ENCODE measurements at places on chromosomes 7 and 10. TPM values are rescaled to one million over a fixed set of nuclear protein-coding genes. Genes with fewer than 3 reads are reported as not detected.

The LARP4B gene
- total RNA-seq, result 94.6 TPM

The HOXA11 gene
- total RNA-seq, result 4.5 TPM

The GRID1 gene
- 1.6 TPM for total RNA-seq

The CCNJ gene
- total RNA-seq, result 6.0 TPM

The C10orf143 gene
- not detected for total RNA-seq

The ZP3 gene
- not detected for total RNA-seq

The FHIP2A gene
- total RNA-seq, result 21.1 TPM

The PRSS37 gene
- not detected for total RNA-seq

The ASAH2 gene
- 0.32 TPM for total RNA-seq

The AHCYL2 gene
- 93.7 TPM for total RNA-seq

DNA sequence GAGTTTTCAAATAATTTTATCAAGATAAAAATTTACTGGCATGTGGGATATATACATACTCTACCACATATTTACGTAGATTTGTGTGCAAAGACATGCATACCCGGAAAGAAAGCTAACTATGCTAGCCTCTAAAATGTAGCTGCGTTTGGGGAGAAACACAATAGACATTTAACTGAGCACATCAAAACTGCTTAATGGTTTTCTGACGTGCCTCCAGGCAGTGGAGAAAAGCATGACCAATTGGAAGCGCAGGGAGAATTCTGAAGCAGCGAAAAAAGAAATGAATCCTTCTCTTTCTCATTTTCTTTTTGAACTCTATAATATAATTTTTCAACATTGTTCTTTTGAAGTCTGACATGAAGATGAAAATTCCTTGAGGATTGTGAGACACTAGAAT is 60.3 kb upstream of the LYZL1 start:
- no peak for DNase-seq
- no peak overlapping the region for H3K27ac ChIP-seq
- no peaks in the 10 kb centered on the region for H3K27me3 ChIP-seq
- H3K4me3 ChIP-seq, result no peak overlapping the region
- H3K4me1 ChIP-seq, result no peaks in the 10 kb centered on the region

DNA sequence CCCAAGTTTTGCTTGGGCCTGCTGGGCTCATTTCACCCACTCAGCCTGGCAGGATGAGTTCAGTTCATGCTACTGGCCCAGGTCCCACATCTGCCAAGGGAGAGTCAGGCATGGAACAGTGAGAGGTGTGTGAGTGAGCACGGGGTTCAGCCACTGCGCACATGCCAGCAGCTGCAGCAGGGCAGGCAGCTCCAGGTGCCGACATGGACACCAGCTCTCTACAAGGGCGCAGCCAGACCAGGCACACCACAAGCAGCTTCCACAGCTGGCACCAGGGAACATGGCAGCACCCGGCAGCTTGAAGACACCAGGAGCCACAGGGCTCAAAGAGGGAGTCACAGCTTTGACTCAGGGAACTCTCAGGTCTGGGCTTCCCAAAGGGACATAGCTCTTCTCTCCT is 938.0 kb downstream of the SORCS3 start:
- H3K4me3 ChIP-seq, result no peak overlapping the region
- H3K27ac ChIP-seq, result no peak overlapping the region
- H3K27me3 ChIP-seq, result no peaks in the 10 kb centered on the region
- no peaks in the 10 kb centered on the region for H3K36me3 ChIP-seq
- no peak for DNase-seq

- DNase-seq, result no peak
- no peaks in the 10 kb centered on the region for H3K27me3 ChIP-seq
Measured at GRCh38 chr7:91504919-91505318, 240.7 kb downstream of the FZD1 start.

- H3K4me1 ChIP-seq, result no peaks in the 10 kb centered on the region
- H3K27ac ChIP-seq, result no peak overlapping the region
- no peaks in the 10 kb centered on the region for H3K36me3 ChIP-seq
- no peaks in the 10 kb centered on the region for H3K27me3 ChIP-seq
Measured at GRCh38 chr10:47288236-47288635, 11.8 kb upstream of the GDF10 start.

- no peaks in the 10 kb centered on the region for H3K4me1 ChIP-seq
- no peaks in the 10 kb centered on the region for H3K27me3 ChIP-seq
- DNase-seq, result no peak
- H3K36me3 ChIP-seq, result no peaks in the 10 kb centered on the region
- H3K27ac ChIP-seq, result no peak overlapping the region
Measured at GRCh38 chr7:53387515-53387914, 352.1 kb downstream of the POM121L12 start.

GRCh38 chr10:23001901-23002516 is 74.2 kb downstream of the ARMC3 start:
- H3K4me3 ChIP-seq, result no peak overlapping the region
- no peaks in the 10 kb centered on the region for H3K27me3 ChIP-seq
- no peaks in the 10 kb centered on the region for H3K4me1 ChIP-seq
- no peak overlapping the region for H3K27ac ChIP-seq

DNA sequence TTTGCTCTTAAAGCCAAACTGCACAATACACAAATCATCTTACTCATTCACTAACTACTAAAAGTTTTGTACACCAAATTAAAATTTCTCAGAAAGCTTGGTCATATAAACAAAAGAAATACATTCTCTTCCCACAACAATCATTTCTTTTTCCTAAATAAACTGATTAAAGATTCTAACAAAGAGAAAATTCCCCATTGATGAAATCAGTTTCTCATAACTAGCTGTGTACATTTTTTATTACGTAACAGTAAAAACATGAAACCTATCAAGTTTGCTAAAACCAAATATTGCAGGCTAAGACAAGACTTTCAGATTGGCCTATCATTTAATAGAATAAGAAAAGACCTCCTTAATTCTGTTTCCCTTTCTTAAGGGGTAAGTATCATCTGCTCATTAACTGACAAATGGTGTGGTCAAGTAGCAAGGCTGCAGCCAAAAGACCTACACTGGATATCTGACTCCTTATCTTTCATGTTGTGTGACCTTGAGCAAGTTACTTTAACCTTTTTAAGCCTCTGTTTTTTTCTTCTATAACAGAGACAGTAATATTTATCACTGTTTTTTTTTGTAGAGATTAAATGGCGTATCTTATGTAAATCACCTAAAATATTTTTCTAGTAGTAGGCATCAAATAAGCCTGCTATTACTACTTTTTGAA is 22.4 kb downstream of the NAMPT start:
- no peak for DNase-seq
- H3K4me3 ChIP-seq, result no peak overlapping the region
- H3K27ac ChIP-seq, result no peak overlapping the region
- H3K27me3 ChIP-seq, result no peaks in the 10 kb centered on the region
- no peaks in the 10 kb centered on the region for H3K4me1 ChIP-seq
- no peaks in the 10 kb centered on the region for H3K36me3 ChIP-seq

- H3K27me3 ChIP-seq, result no peaks in the 10 kb centered on the region
- DNase-seq, result no peak
- no peaks in the 10 kb centered on the region for H3K4me1 ChIP-seq
- H3K36me3 ChIP-seq, result no peaks in the 10 kb centered on the region
- no peak overlapping the region for H3K4me3 ChIP-seq
Measured at GRCh38 chr7:127738859-127739258, 86.9 kb downstream of the SND1 start.

DNA sequence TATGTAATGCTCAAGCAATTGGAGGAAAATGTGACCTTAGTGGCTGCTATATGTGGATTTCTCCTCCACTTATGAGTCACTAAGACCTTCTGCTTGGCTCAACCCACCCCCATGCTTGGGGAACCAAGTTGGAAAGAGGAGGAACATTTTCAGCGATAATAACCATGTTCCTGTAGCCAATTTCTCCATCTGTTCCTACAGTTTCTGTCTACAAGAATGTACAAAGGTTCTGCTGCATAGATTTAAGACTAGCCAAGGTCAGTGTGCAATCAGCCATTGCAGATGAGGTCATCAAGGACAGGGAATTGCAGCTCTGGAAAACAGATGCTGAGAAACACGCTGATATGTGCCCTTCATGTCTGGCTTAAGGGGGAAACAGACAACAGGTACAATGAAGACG is 5.6 kb upstream of the NRCAM start:
- H3K27me3 ChIP-seq, result peaks cover 31% of the 10 kb centered on the region
- H3K4me3 ChIP-seq, result no peak overlapping the region

DNA sequence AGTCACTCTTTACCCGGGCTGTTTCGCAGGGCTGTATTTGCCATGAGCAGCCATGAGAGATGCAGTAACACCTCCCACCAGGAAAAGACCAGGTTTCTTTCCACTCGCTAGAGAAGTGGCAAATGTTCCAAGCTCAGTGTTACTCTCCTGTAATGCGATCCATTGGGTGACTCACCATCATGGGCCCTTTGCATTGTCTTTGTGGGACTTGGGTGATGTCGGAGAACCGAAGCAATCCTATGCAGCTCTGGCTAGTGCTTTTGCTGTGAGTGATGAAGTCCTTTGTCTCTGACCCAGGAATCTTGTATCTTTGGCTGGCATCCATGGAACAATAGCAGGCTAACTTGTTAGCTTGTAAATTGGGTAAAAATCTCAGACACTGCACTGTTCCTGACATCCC is 40.0 kb downstream of the GHRHR start:
- peaks cover 7% of the 10 kb centered on the region for H3K27me3 ChIP-seq
- H3K27ac ChIP-seq, result no peak overlapping the region
- H3K4me3 ChIP-seq, result no peak overlapping the region
- H3K4me1 ChIP-seq, result no peaks in the 10 kb centered on the region
- no peaks in the 10 kb centered on the region for H3K36me3 ChIP-seq
- no peak for DNase-seq

- no peak overlapping the region for H3K4me3 ChIP-seq
- no peaks in the 10 kb centered on the region for H3K36me3 ChIP-seq
- no peak for DNase-seq
- no peaks in the 10 kb centered on the region for H3K4me1 ChIP-seq
- H3K27me3 ChIP-seq, result no peaks in the 10 kb centered on the region
Measured at GRCh38 chr7:12458520-12459131, 55.0 kb upstream of the VWDE start.

DNA sequence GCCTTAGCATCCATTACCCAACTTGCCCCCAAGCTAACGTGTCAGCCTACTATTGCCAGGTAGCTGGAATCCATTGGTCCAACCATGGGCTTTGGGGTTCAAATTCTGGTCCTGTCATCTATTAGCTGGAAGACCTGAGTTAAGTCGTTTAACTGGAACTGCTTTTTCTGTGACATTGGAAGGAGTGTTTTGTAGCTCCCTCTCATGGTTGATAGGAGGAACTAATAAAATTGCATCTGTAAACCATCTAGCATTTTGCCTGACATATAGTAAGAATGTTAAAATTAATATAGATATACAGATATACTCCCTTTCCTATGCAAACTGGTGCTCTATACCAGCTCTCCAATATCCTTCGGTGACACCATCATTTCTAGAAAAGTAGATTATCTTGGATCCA is 23.8 kb upstream of the SLF2 start:
- H3K36me3 ChIP-seq, result no peaks in the 10 kb centered on the region
- H3K4me1 ChIP-seq, result no peaks in the 10 kb centered on the region
- H3K27ac ChIP-seq, result no peak overlapping the region
- H3K4me3 ChIP-seq, result no peak overlapping the region
- peaks cover 2% of the 10 kb centered on the region for H3K27me3 ChIP-seq
- no peak for DNase-seq

DNA sequence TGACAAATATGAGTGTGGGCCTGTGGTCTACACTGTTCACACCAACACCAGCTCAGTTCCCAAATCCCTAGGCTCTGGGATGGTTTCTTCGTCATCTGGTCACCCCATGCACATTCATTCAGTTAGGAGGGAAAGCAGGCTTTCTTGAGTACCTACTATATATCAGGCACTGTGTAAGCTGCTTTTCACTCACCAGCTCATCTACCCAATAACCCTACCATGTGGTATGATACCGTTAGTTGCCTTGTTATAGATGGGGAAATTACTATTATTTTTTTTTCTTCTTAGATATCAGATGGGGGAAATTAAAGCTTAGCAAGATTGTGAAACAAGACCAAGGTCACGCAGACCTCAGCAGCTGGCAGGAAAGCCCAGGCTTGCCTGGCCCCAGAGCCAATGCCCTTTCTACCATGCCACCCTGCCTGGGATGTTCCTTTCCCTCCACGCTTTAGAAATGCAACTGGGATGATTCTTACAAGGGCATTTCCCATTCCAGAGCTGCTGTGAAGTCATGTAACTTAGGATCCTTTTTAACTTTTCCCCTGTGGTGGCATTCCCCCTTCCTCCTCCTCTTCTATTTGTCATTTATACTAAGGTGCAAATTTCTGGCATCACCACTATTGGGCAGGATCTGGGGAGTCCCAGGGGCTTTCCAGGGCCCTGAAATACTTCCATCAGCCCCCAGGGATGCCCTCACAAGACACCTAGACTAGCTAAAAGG is 93.1 kb upstream of the EFCAB10 start:
- peaks cover 22% of the 10 kb centered on the region for H3K4me1 ChIP-seq
- no peaks in the 10 kb centered on the region for H3K36me3 ChIP-seq
- H3K27me3 ChIP-seq, result no peaks in the 10 kb centered on the region

- no peaks in the 10 kb centered on the region for H3K4me1 ChIP-seq
- H3K27me3 ChIP-seq, result no peaks in the 10 kb centered on the region
- DNase-seq, result no peak
- H3K36me3 ChIP-seq, result no peaks in the 10 kb centered on the region
Measured at GRCh38 chr7:139094596-139094995, 14.9 kb downstream of the ZC3HAV1 start.

DNA sequence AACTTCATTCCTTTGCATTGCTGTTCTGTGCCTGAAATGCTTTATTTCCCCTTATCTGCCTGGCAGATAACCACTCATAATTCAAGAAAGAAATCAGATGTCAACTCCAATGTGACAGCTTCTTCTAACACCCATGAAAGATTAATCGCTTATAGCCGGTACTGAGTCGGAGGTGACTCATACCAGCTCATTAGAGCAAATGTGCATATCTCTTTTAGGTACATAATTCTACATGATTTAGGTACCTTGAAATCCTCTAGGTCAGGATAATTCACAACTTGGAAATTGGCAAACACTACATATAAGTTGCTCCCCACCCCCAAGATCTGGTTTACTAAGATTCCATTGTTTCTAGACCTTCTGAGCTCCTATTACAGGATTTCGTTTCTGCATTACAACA is 554.4 kb upstream of the SORCS1 start:
- no peaks in the 10 kb centered on the region for H3K36me3 ChIP-seq
- no peak for DNase-seq
- H3K4me3 ChIP-seq, result no peak overlapping the region
- no peaks in the 10 kb centered on the region for H3K4me1 ChIP-seq

DNA sequence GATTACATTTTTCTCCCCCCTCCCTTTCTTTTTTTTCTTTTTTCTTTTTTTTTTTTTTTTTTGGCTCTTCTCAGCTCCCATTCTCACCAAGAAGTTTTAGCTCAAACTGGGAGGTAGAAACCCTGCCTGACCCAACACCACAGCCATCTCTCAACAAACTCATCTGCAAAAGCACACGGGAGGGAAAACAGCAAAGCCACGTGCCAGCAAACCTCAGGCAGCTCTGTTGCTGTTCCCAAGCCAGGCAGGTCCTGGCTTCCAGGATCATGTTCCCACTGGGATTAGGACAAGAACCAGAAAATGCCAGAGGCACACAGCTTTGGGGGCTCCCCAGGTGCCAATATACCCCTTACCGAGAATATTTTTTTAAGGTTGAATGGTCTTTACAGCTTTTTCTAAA is 56.7 kb downstream of the ITIH5 start:
- H3K27me3 ChIP-seq, result no peaks in the 10 kb centered on the region
- peaks cover 6% of the 10 kb centered on the region for H3K4me1 ChIP-seq
- no peak for DNase-seq
- H3K4me3 ChIP-seq, result no peak overlapping the region
